ENCODE measurements at places on chromosomes 6 and 20.

GRCh38 chr6:142088858-142089216, 43.9 kb upstream of the GJE1 start:
- no peak for DNase-seq

- DNase-seq, result no peak
These were observed 26.3 kb downstream of the PRDM1 start for GRCh38 chr6:106112433-106112832.

DNA sequence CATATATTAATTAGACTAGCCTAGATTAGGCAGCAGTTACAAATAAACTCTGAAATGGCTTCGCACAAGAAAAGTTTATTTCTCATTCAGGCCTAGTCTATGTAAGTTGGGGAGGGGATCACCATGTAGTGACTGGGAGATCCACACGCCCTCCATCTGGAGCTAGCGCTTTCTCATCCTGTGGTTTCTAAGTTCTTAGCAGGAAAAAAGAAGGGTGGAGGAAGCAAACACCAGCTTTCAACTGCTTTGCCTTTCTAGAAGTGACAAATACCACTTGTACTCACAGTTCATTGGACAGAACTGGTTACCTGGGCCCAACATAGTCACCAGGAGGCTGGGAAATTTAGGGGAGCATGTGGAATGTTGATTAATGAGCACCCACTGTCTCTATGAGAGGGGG, 46.6 kb downstream of the NDUFAF5 start:
- DNase-seq, result no peak

- no peak for DNase-seq
These were observed 46.8 kb upstream of the STX16 start for GRCh38 chr20:58604128-58604881.

- DNase-seq, result no peak
These were observed 469.3 kb upstream of the MAN1A1 start for GRCh38 chr6:119818876-119819275.

DNA sequence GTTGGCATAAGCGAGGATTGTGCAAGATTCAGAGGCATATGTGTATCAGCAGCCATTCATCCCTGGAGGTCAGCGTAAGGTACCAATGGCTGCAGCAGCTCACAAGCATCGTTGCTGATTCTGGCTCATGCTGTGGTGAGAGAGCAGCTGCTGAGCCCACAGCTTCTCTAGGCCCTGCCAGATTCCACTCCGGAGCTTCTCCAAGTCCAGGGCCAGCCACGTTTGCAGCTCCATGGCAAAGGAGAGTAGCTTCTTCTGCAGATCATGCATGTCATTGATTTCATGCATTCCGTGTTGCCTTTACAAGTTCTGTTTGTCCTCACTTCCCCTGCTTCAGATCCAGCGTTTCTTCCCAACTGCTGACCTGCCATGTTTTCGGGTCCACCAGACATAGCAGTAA, 474.8 kb upstream of the ID4 start:
- no peak for DNase-seq

DNA sequence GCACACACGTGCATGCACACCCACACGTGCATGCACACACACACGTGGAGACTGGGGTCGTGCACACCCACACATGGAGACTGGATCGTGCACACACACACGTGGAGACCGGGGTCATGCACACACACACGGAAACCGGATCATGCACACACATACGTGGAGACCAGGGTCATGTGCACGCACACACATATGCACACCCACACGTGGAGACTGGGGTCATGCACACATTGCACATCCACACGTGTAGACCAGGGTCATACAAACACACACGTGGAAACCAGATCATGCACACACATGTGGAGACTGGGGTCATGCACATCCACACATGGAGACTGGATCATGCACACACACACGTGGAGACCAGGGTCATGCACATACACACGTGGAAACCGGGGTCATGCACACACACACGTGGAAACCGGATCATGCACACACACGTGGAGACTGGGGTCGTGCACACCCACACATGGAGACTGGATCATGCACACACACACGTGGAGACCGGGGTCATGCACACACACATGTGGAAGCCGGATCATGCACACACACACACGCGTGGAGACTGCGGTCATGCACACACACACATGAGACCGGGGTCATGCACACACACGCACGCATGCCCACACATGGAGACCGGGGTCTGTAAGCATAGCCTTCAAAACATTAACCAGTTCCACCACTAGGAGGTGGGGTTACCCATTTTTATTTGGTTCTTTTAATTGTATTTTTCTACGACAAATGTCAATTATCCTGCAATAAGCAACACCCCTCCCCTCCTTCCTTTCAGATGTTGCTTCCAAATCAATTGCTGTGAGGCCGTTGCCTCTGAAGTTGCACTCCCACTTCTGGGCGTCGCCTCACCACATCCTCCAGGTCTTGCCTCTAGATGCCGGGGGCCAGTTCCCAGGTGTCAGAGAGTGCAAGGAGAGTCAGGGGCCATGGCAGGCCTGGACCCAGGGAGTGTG, 95.8 kb downstream of the TMEM242 start:
- no peak for DNase-seq

DNA sequence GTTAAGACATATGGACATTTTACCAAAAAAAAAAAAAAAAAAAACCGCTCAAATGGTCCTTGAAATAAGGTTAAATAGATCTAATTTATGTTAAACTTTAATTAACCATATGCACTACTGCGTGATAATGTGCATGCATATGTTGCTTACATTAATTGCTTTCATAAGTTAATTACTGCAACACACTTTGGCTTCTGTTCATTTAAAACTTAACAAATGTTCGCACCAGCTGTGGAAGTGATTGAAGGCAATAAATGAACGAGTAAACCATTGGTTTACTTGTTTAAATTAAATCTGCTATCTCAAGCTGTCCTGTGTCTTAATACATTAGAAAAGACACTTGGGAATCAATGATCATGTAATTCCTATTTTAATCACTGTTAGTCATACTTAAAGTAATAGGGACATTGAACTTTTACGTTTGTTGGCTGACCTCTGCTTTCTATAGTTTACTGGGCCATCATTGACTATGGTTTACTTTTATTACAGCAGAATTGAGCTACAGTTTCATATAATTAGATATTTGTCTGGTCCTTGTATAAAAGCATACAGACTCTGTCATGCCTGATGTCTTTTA, 294.7 kb downstream of the KHDC1L start:
- DNase-seq, result no peak

- no peak for DNase-seq
These were observed 232.3 kb downstream of the PRL start for GRCh38 chr6:22064558-22064957.

- no peak for DNase-seq
These were observed 31.8 kb downstream of the KCNG1 start for GRCh38 chr20:50991076-50991475.

DNA sequence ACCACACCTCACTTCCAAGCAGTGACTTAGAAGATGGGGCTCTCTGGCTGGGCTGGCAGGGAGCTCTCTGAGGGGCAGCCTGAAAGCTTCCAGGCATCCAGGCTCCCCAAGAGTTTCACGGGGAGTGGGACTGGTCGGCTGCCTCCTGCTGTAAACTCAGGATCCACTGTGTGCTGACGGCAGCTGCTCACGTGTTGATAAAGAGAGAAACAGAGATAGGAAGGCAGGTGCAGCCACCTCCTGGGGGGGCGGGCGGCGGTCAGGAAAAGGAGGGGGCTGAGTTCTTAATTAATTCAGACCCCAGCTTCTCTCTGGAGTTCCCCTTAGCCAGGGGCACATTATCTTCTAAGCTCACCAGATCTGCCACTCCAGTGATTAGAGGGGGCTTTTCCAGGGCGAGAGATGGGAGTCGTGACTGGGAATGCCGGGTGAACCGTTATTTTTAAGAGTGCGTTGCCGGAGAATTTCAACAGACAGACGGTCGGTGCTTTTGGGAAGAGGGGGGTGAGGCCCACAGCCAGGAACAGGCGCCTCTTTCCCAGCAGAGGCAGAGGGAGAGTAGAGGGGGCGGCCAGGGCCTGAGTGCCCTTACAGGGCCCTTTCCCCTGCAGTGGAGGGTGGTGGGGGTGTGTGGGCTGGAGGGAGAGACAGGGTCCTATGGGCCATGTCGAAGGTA, 70.9 kb downstream of the CD40 start:
- no peak for DNase-seq

GRCh38 chr20:63594043-63594561, 20.1 kb upstream of the HELZ2 start:
- no peak for DNase-seq

GRCh38 chr6:141548966-141549365, 583.8 kb upstream of the GJE1 start:
- no peak for DNase-seq

GRCh38 chr6:39561536-39562266, 163.5 kb downstream of the KIF6 start:
- DNase-seq, result no peak

GRCh38 chr6:100998111-100998510, 117.0 kb upstream of the ASCC3 start:
- DNase-seq, result no peak

DNA sequence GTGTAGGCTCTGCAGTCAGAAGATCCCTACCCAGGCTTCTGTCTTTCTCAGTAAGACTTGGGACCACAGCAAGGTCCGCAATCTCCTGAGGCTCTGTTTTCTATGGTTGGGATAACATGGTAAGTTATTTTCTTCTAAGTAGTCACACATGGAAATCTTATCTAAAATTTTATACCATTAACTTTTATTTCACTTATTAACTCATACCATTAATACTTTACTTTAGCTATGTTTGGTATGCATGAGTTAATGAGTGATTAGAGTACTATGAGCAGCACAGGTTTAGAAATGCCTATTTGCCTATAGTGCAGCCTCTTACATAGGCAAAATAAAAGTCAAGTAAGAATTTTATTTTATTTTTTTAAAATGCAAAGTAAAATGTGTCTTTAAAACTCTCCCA, 27.2 kb downstream of the GINM1 start:
- DNase-seq, result no peak

DNA sequence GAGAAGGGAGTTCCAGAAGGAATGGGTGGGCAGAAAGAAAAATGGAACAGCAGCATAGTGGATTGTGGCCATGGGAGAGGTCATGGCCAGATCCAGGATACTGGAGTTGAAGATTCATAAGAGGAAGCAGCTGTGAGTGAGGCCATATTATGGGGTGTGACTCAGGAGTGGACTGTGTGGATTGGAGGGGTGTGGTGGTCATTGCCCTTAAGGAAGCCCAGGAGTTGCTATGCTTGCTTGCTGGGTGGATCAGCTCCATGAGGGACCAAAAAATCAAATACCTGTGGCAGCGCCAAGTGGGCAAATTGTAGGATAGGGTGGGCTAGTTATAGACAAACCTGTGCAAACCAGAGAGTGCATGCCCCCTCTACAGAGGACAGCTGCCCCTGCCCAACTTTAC, 18.3 kb downstream of the LRRC1 start:
- no peak for DNase-seq

GRCh38 chr6:38552121-38552520, 87.6 kb downstream of the BTBD9 start:
- DNase-seq, result no peak

GRCh38 chr6:31037682-31038081, 27.4 kb downstream of the MUC22 start:
- no peak for DNase-seq

- DNase-seq, result no peak
These were observed 245.2 kb downstream of the PKHD1 start for GRCh38 chr6:51842061-51842803.

GRCh38 chr6:170424604-170425126, 118.1 kb downstream of the FAM120B start:
- no peak for DNase-seq

DNA sequence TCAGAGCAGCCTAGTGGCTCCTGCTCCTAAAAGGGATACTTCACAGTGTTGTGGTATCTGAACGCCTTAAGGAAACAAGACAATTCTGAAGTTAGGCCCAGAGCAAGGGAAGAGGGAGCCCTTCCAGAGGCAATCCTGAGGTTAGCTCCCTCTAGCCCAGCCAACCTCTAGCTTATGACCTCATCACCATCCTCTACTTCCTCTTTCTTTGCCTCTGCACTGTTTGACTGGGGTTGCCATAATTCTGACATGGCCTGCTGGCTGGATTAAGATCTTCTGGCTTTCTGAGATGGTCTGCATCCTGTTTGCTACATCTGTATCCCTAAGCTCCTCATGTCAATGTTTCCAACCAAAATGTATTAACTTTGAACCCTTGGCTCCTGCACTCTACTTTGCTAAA, 23.3 kb upstream of the BMP2 start:
- no peak for DNase-seq

DNA sequence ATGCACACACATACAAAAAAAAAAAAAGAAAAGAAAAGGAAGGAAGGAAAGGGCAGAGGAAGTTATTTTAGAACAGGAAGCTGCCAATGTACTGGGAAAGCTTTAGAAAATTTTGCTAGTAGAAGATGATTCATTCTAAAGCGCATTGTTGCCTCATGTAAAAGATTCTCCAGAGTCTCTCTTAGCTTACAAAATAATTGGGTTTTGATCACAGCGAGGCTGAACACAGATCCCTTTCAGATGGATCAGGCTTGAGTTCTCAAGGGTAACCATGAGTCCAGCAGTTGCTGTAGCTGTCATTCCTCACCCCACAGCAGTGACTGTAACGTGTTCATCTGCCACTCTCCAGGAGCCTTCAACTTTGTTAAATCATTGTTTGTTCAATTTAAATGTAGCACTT, 81.9 kb downstream of the PHACTR2 start:
- DNase-seq, result no peak

GRCh38 chr20:2778602-2779321, 21.7 kb downstream of the CPXM1 start:
- DNase-seq, result no peak

DNA sequence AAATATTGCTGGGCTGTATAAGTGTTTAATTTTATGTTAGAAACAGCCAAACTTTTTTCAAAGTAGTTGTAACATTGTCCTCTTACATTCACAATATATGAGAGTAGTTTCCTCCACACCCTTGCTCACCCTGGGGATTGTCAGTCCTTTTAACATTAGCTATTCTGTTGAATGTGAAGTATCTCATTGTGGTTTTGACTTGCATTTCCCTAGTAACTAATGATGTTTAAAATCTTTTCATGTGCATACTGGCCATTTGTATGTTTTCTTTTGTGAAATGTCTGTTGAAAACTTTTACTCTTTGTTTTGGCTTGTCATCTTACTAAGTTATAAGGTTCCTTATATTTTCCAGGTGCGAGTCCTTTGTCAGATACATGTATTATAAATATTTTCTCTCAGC, 32.9 kb downstream of the TRIM38 start:
- no peak for DNase-seq

GRCh38 chr6:90098001-90098531, 198.6 kb downstream of the BACH2 start:
- DNase-seq, result no peak

- DNase-seq, result no peak
These were observed 16.9 kb downstream of the STX16 start for GRCh38 chr20:58667975-58668374.

GRCh38 chr6:9136141-9136822, 700.9 kb upstream of the SLC35B3 start:
- no peak for DNase-seq

- no peak for DNase-seq
These were observed 563.1 kb downstream of the TFAP2A start for GRCh38 chr6:9851541-9852380.

- DNase-seq, result peak; percentile 32
These were observed 7.0 kb downstream of the MUC21 start for GRCh38 chr6:30990422-30991086.

Measured in activated CD4-positive, alpha-beta T cell treated with anti-CD3 and anti-CD28 coated beads for 48 hours (primary cell).